KG1 (cell line): ENCODE measurements at places on chromosomes 13 and 19.

GRCh38 chr13:100378533-100378932 lies 210.1 kb downstream of the GGACT start:
- DNase-seq: no peak

DNA sequence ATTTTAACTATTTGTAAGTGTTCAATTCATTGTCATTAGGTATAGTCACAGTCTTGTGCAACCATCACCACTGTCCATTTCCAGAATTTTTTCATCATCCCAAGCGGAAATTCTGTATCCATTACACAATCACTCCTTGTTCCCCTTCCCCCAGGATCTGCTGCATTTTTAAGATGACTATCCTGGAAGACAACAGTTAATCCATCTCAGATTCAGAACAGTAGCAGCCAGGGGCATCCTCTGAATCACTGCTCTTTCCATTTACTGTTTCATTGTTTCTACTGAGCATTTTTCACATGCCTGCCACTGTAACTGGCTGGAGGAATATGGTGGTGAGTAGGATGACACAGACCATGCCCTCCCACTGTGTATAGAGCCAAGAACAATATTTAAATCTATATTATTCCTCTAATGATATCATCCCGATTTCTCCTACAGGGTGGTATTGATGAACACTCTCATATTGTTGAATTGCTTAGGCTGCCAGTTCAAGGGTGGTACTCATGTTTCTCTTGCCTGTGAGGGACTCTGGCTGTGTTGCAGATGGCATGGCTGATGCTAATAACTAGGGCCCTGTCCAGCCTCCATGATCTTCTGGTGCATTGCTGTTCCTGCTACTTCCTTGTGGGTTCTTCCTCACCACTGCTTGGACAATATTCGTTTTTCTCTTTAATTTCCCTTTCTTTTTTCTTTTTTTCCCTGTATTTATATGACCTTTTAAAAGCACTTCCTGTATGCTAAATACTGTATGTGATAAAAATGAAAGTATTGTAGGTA lies 59.0 kb downstream of the WDFY2 start:
- no peak for DNase-seq

DNA sequence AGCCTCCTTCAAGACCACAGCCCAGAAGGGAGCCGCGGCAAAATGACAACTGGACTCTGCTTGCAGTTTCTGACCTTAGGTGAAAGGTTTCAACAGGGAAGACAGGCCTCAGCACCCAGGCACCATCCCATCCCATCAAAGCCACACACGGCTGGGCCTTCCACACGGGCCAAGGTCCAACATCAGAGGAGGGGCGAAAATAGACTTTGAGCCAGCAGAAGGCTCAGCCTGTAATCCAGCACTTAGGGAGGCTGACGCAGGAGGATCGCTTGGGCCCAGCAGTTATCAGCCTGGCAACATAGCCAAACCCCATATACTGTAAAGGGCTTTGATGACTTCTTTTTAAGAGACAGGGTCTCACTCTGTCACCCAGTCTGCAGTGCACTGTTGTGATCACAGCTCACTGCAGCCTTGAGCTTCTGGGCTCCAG lies 26.8 kb upstream of the TINCR start:
- no peak for DNase-seq

DNA sequence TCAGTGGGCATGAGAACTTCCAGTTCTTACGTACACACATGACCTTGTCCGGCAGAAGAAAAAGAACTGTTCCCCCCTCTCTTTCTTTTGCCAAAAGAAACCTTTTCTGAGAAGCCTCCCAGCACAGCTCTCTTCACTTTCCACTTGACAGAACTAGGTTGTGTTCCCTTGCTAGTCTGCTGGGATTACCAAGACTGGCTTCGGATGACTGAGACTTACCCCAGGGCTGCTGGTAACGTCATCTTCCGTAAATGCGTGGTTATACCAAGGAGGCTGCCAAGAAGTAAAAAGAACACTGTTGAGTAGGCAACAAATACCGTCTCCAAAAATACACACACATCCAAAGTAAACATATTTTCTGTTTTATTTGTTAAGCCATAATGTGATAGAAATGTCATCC lies 908.2 kb downstream of the EFNB2 start:
- DNase-seq: no peak

DNA sequence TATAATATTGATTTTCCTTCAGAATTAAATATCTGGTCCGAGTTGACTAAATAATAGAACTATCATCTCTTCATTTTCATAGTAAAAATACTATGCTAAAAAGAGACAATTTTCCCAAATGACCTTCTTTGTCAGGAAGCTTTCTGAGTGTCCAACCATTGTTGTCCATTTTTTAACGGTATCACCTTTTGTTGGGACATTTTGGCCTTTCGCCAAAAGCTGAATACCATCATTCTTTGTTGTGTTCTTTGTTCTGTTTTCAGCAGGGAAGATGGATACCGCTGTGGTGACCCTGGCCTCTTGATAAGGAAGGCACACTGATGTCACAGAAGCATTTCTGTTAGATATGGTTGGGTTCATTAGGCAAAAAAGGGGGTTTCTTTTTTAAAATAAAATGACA lies 654.4 kb upstream of the GPC6 start:
- DNase-seq: no peak

GRCh38 chr19:30587869-30588268 lies 215.7 kb downstream of the ZNF536 start:
- no peak for DNase-seq

GRCh38 chr19:46902402-46902766 lies 41.6 kb downstream of the ARHGAP35 start:
- DNase-seq: no peak

- no peak for DNase-seq
These were observed 20.5 kb upstream of the CACNG8 start for GRCh38 chr19:53942001-53942786.

DNA sequence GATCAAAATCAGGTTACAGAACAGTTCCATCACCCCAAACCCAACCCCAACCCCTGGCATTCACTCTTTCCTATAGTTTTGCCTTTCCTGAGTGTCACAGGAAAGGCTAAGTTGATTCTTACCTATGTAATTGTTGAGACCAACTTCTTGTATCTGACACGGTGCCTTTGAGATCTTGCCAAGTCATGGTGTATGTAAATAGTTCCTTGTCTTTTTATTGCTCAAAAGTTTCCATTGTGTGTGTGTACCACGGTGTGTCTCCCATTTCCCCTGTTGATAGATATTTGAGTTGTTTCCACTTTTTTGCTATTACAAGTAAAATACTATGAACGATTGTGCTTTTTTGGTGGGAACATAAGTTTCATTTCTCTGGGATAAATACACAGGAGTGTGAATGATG lies 3.3 kb upstream of the IGFL2 start:
- no peak for DNase-seq

- DNase-seq: no peak
These were observed 418.7 kb upstream of the NBEA start for GRCh38 chr13:34523406-34523805.

DNA sequence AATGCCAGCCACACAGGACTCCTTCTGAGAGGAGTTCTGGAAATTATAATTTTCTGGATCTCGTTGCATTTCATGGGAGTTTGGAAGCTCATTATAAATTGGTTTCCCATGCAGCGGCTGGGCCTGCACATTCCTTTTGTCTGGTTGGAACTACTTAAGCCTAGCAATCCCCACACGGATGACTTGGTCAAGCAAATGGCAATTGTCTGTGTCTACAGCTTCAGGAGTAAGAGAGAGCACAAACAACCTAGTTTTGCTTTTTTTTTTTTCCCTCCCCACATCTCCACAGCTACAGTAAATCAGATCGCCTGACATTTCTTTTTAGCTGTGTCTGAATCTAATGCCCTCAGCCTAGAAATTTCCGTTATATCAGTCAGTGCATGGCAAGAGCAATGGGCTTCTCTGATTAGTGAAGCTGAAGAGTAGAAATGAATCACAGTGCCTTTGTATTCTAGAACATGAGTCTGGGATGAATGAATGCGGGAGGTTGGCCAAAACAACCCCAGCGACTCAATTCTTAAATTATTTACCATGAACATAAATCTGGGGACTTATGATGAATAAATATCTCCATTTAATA lies 15.1 kb downstream of the PCDH8 start:
- no peak for DNase-seq
